Activated CD8-positive, alpha-beta memory T cell treated with anti-CD3 and anti-CD28 coated beads, Interleukin-2, amount 10 ng/mL, durations not matched to agents 7 days and 5 days (primary cell): ENCODE measurements at places on chromosomes 2 and 18.

GRCh38 chr2:208363485-208363884, 43.1 kb upstream of the PTH2R start:
- DNase-seq: no peak

DNA sequence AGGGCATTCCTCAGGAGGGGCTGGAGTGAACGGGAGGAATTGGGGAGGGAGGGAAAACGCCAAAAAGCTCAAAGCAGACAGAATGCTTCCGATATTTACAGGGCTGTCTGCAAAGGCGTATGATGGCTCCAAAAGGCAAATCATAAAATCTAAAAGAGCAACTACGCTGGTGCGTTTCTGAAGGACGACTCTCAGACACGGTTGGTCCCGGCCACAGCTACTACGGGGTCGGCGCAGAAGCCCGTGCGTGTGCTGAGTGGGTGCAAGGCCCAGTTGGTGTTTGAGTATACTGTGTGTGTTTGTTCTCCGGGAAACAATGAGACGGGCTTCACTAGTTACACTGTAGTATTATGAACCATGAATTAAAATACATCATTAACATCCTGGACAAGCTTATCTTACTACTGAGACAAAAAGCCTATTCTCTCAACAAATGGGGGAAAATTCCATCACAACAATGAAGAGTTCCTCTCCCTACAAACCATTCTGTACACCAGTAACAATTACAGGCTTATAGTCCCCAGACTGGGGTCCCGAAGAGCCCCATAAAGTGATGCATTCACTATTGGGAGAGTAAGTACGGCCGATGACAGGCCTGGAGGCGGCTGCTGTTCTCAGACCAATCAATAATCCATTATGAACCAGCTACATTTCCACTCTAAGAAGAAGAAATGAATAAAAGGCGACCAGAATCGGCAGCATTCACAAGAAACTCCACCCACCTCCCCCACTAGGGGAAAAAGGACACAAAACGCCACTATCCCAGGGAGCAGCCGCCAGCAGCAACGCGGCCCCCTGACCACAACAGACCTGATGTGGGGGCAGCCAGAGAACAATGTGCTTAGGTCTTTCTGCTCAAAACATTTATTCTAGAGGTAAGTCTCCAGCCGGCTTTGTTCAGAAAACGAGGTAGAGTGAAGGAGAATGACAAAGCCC, 43.4 kb downstream of the ZNF516 start:
- peak; percentile 16 for DNase-seq

DNA sequence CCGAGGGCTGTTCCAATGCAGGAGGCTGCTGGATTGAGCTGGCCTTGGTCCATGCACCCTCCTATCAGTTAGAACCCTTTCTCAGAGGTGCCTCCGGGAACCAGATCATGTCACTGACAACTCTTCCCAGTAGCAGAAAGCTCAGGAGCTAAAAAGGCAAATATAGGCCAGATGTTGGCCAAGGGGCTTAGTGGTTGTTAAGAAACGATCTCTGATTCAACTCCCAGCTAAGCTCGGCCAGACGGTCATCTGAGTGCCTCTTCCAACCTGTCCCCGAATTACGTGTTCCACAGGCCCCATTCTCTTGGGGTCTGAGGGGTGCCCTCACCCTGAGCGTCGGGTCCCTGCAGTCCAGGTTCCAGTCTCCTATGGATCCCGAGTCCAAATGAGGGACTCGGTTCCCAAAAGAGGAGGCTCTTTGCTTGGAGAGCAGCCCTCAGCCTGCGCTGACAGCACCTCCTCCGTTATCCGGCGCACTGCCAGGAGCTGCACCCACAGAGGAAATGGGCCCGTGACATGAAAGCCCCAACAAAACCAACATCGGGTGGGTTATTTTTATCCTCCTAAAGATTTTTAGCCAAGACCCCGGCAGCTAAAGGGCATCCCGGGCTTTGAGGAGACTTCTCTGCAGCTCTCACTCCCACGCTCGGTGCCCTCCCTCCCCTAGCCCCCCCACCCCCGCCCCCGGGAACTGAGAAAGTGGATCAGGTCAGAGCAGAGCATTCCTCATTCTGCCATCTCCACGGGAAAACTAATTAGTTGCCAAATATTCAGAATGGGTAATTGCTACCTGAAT, 106.6 kb upstream of the ID2 start:
- DNase-seq: peak; percentile 75

DNA sequence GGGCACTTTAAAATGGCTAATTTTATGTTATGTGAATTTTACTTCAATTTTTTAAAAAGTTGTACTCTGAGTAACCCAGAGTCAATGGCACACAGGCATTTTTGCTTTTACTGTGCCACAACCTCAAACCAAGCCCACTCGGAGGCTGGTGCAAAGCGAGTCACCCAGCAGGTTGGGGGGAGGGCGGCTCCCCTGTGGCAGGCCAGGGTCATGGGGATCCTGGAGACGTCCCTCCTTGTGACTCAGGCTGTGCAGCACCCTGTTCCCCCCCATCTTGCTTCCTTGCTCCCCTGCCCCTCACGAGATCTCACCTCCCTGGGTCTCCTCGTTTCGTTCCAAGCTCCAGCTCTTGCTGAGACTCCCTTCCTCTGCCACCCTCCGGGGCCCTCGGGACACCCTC, 58.6 kb downstream of the POMC start:
- no peak for DNase-seq

GRCh38 chr2:220241423-220241822, 614.0 kb downstream of the SLC4A3 start:
- DNase-seq: no peak

- DNase-seq: no peak
These were observed 14.1 kb upstream of the PLEKHH2 start for GRCh38 chr2:43622931-43623451.

- no peak for DNase-seq
These were observed 181.3 kb upstream of the HAAO start for GRCh38 chr2:42973726-42974125.

- DNase-seq: no peak
These were observed 70.0 kb upstream of the ZNF236 start for GRCh38 chr18:76752400-76752799.

DNA sequence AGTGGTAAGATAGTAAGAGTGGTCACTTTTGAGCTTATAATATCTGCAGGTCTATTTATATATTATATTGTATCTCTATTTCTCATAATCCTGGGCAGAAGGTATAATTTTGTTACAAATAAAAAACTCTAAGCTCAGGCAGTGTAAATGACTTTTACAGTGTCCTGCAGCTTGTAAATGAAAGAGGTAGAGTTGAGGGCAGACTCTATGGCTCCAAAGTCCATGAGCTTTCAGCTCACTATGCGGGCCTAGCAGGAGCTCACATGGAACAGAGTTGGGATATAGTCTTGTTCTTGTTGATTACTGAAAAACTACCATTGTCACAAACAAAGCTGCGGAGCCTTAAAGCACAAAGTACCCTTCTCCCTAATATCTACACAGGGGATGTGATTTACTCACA, 361.4 kb downstream of the LNPK start:
- no peak for DNase-seq

- peak; percentile 67 for DNase-seq
These were observed 7.4 kb upstream of the POLI start for GRCh38 chr18:54261894-54262293.

- DNase-seq: no peak
These were observed 33.3 kb downstream of the KIAA1328 start for GRCh38 chr18:36862182-36862581.

DNA sequence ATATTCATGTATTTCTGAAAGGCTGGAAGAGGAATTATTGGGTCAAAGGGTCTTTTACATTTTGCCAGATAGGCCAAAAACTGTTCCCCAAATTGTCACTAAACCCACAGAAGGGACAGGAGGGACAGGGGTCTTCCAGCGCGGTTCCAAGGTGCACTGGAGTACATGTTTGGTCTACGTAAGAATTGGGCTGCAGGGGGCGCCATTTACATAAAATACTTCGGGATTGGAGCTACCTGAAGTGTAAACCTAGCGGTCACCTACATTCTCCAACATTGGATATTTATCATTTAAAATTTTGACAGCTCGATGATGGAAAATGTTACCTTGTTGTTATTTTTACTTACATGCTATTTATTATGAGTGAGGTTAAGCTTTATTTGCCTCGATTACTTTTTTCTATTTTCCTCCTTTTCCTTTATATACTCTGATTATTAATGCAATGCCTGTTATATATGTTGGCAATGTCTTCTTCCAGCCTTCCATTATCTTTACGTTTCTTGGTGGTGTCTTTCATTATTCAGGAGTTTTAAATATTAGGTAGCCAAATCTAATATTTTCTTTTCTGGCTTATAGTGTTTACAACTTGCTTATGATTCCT, 43.0 kb upstream of the RAB6C start:
- peak; percentile 71 for DNase-seq
